AG10803 (cell line): ENCODE measurements at places on chromosomes 13 and 19.

DNA sequence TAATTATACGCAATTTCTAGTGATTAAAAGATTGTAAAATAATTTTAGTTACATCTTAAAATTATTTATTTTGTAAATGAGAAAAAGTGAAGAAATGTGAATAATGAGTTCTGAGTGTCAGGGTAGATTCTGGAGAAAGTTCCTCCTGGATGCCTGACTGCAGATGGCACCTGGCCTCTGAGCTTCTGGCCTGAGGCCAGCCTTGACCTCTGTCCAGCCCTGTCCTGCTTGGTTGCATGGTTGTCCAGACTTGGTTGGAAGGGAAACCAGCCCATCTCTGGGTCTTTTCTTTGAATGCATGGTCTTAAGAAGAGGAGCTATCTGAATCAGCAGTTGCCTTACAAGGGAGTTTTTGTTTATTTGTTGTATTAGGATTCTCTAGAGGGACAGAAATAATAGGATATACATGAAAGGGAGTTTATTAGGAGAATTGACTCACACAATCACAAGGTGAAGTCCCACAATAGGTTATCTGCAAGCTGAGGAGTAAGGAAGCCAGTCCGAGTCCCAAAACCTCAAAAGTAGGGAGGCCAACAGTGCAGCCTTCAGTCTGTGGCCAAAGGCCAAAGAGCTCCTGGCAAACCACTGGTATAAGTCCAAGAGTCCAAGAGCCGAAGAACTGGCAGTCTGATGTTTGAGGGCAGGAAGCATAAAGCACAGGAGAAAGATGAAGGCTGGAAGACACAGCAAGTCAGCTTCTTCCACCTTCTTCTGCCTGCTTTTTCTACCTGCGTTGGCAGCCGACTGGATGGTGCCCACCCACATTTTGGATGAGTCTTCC is 385.8 kb downstream of the ZNF536 start:
- no peak for DNase-seq

DNA sequence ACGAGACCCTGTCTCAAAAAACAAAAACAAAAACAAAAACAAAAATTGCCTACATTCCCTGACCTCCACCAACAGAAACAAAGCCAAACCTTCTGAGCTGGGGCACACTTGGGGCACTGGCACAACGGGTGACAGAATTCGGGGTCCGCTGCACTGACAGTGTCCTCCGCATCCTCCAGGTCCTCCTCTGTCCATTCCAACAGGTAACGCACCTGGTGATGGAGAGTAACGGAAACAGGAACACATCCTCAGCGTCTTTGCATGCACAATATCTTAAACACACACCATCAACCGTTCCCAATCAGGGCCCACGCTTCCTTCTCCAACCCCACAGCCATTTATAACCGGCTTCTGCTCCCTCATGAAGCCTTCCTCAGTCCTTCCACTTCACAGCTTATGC is 34.6 kb downstream of the PDCD5 start:
- DNase-seq, result no peak

DNA sequence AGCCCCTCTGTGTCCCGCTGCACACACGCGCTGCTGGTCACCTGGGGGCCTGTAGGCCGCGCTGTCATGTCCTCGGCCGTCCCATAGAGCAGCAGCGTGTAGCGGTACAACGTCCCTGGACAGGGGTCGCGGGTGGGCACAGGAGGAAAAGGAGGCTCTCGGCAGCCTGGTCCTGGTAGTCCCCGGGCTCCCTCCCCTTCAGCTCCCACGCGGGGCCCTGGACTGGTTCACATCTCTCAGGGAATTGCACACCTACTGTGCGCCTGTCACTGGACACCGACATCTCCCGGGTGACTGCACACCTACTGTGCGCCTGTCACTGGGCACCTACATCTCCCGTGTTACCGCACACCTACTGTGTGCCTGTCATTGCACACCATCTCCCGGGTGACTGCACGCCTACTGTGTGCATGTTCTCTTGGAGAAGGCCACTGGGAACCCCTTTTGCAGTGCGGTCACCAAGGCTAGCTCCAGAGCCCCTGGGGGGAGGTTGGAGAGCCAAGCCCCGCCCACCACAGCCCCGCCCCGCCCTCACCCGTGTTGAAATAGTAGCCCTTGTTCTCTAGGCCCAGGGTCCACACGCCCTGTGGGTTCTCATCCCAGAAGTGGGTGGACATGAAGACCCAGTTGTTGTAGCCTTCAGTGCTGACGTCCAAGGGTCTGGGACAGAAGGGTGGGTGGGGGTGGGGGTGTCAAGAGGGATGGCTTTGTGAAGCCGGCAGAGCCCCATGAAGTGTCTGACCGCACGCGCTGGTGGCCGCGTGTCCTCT is 3.5 kb upstream of the C19orf25 start:
- no peak for DNase-seq

- DNase-seq, result no peak
These were observed 741.8 kb upstream of the MIR17HG start for GRCh38 chr13:90605664-90606063.

- no peak for DNase-seq
These were observed 35.4 kb downstream of the PAN3 start for GRCh38 chr13:28173793-28174192.

GRCh38 chr19:13120817-13121216 is 2.8 kb downstream of the NACC1 start:
- peak; percentile 44 for DNase-seq

GRCh38 chr13:114025405-114025713 is 51.5 kb upstream of the C13orf46 start:
- DNase-seq, result no peak
